ENCODE measurements at places on chromosomes 16 and 17.

DNA sequence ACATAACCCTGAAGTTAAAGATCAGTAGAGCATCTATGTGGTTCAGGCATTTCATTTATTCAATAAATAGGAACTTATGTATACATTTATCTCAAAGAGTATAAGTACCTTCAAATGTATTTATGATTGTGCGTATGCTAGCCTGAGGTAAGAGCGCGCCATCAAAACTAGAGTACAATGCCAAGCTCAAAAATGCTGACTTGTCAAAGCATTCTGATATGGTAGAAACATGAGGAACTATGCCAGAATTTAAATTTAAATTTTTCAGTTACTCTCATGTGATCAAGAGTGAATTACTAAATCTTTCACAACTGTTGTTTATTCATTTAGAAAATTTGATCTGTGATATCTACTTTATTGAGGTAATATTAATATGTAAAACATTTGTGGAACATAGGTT lies 225.5 kb upstream of the CDH8 start:
- no peak for DNase-seq

DNA sequence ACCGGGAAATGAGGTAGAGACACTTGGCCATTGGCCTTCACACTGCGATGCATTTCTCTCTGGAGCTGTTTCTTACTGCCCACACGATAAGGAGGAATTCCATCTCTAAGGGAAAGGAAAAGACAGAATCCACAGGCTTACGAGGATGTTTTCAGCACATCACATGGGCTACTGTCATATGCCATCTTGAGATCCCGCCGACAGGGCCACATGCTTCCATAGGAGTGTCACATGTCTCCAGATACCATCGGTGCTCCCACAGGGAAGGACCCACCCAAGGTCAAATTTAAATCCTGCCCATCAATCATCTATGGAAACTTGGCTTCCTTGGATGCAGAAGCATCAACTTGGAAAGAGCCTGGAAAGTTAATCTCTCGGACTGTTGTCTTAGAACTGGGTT lies 20.0 kb downstream of the AXIN2 start:
- DNase-seq = no peak

DNA sequence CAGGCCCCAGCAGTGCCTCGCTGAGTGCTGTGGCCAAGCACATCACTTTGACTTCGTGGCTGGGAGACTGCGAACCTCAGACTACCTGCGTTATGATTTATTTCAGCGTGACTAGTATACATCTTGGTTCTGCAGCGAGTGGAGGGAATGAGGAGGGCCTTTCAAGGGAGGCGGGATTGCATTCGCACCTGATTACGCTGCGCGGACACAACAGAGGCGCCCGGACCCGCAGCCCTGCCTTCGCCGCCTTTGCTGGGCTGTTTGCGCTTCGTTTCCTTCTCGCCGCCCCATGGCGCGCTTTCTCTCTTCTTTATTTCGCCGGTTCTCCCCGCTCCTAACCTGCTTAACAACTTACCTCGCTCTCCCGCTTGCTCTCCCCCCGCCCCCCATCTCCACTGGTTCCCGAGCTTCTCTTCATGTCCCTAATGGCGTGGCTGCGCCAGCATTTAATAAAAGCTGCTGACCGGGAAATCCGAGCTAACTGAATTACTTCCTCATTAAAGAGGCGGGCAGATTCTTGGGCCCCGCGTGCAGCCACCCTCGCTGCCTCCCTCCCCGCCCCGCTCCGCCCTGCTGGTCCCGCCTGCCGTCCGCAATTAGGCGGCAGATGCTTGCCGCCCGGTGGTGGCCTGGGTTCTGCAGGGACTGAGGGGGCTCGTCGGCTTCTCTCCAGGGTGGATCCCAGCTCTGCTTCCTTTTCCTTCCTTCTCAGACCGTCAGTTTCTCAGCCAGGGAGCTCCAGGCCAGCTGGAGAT lies 257.6 kb upstream of the SDK2 start:
- no peak for DNase-seq

DNA sequence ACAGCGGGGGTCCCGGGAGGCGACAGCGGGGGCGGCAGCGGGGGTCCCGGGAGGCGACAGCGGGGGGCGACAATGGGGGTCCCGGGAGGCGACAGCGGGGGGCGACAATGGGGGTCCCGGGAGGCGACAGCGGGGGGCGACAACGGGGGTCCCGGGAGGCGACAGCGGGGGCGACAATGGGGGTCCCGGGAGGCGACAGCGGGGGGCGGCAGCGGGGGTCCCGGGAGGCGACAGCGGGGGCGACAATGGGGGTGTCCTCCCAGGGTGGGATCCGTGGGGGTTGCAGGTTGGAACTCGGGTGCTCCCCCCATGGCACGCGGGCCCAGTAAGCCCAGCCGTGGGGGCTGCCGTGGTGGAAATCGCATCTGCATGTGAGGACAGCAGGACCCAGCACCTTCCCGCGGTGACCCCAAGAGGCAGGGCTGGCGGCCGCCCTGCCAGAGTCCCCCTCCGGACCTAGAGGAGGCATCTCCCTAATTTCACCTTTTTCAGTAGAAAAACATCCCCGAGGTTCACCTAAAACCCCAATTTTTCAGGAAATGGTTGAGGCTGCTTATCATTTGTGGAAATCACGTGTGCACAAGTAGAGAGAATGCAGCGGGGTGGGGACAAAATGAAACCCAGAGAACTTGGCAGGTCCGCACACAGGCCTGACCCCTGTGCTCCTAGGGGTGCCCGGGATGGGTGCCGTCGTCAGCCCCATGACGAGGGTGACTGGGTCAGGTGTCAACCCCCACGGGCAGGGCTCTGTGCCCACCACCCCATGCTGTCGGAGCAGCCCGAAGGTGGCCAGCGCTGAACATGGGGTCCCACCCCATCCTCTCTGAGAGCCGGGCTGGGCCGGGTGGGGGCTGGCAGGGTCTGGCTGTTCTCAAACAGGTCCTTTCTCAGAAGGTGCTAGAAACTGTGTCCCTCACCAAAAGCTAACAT lies 10.5 kb upstream of the METRNL start:
- DNase-seq = no peak

DNA sequence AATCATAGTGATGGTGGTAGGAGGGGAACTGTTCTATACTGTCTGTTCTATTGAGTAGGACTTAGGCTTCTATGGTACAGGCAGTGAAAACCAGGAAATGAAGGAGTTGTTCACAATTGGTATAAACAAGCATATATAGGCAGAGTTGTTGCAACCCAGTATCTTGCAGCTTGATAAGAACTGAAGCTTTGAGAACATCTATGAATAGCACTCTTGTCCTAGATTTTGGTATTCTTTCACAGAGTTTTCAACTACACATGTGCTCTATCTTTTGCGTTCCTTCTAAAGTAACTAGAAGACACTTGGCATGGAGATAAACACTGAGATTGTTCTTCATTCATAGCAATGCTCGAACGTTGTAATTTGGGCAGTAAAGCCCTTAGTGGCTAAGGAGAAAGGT lies 91.8 kb downstream of the KCNJ2 start:
- no peak for DNase-seq

DNA sequence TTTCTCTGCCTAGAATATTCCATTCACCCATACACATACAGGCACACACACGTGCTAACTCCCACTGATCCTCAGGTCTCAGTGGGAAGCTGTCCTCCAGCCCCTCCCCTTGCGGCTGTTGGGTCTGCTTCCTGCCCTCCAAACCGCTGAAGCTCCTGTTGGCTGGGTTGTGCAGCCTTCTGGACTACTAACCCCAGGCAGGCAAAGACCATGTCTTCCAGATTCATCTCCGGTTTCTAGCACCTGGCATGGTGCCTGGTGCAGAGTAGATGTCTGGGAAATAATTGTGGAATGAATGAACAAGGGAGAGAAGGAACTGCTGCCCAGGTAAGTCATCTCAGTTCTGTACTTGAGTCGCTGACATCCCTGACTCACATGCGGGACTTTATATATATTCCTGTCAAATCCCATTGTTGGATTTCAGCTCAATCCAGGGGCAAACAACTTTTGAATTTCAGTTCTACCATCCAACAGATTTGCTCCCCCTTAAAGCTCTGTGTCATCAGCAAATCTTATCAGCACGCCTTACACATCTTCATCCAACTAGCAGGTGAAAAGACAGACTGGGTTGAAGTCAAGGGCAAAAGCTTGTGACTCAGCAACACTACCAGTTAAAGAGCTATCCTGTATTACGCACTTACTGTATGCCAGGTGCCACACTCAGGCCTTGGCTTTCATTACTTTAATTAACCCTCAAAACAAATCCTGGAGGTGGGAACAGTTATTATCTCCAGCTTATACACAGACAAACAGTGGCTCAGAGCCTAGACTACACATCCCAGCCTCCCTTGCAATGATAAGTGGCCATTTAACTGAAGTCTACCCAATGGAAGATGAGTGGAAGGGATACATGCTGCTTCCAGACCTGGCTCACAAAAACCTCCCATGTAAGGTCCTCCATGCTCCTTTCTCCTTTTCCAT lies 51.1 kb downstream of the SRCIN1 start:
- DNase-seq = no peak

GRCh38 chr16:81263470-81264220 lies 25.2 kb downstream of the BCO1 start:
- DNase-seq = no peak

DNA sequence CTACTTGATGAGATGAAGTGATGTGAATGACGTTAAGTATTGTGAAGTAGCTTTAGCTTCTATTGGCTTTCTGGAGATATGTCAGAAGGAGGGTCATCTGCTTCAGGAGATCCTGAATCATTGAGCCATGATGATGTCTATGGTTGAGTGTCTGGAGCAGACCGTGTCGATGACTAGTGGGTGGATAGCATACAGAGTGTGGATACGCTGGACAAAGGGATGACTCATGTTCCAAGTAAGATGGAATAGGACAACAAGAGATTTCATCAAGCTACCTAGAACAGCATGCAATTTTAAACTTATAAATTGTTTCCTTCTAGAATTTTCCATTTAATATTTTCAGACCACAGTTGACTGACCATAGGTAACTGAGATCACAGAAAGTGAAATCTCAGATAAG lies 116.1 kb upstream of the RBBP6 start:
- no peak for DNase-seq

GRCh38 chr16:2171601-2172178 lies 16.1 kb downstream of the TRAF7 start:
- DNase-seq = no peak

DNA sequence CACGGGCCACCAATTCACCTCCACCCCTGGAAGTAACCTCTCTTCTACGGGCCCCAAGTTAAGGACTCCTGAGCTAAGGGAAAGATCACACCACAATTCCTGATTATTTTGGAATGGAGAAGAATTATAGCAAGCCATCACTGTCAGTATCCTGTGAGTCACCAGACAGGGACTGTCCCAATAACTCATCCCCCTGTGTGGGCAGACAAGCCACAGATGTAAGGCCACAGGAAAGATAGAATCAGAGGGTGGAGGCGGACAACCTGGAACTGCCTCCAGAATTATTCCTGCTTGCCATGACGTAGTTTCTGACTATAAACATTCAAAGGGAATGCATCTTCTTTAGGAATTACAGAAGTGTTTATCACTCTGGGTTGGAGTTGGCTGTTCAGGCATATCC lies 5.8 kb upstream of the MYO1D start:
- no peak for DNase-seq

DNA sequence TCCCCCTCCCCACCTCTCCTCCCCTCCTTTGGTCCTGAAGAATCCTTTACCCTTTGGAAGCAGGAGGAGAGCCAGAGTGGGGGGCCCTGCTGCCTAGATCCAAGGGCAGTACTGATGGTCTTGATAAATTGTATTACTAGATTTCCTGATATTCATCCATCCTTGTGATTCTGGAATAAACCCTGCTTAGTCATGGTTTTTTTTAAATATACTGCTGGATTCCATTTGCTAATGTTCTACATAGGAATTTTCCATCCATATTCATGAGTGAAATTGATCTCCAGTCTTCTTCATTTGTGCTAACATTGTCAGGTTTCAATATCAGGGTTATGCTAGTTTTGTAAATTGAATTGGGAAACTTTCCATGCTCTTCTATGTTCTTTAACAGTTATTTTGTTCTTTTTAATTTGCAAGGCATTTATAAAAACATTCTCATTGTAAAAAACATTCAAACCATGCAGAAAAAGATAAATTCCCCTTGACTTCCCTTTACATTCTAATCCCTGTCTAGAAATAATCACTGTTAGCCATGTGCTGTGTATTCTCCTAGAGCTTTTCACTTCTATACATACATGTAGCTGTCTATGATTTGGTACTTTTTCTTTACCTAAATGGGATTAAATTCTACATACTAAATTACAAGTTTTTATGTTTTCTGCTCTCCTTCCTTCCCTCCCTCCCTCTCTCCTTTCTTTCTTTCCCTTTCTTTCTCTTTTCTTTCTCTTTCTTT lies 56.7 kb downstream of the CCDC42 start:
- DNase-seq = no peak

GRCh38 chr16:88839026-88839529 lies 17.7 kb downstream of the GALNS start:
- no peak for DNase-seq

DNA sequence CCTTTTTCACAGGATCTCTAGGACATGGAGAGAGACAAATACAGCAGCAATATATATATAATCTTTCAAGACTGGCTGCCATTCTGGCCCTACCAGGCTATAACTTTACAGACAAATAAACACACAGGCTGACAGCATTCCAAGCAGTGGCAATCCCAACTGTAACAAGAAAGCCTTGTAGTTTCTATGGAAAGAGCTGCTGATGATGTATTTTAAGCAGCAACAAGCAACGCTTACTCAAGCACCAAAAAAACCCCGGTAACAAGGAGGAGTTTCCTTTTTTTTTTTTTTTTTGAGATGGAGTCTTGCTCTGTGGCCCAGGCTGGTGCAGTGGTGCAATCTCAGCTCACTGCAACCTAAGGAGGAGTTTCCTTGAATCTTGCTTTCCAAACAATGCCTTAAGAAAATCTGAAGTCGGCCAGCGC lies 23.2 kb downstream of the LSM12 start:
- no peak for DNase-seq

- DNase-seq = no peak
These were observed 24.8 kb downstream of the MAP1LC3B start for GRCh38 chr16:87416826-87417527.

DNA sequence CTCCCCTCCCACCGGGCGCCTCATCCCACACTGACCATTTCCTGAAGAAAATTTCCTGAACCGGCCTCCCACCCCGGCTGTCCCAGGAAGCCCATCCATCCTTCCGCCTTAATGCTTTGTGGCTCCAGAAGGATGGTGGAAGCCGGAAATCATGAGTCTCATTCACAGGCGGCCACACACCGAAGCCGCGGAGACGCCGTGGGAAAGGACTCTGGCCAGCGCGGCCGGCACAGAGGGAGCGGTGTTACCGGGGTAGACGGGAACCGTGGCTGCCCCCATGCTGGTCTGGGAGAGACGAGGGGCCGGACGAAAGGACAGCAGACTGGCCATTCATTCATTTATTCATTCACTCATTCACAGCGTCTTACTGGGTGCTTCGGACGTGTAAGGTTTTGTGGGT lies 326.8 kb downstream of the SEC14L1 start:
- DNase-seq = no peak

GRCh38 chr16:69748694-69749345 lies 5.9 kb downstream of the NOB1 start:
- no peak for DNase-seq

- DNase-seq = no peak
These were observed 58.1 kb downstream of the PPM1E start for GRCh38 chr17:58813712-58814111.
